ENCODE measurements at places on chromosomes 7 and 10. TPM values are rescaled to one million over a fixed set of nuclear protein-coding genes. Genes with fewer than 3 reads are reported as not detected.

The UTF1 gene
- not detected for total RNA-seq

The GPR22 gene
- not detected for total RNA-seq

The TMEM270 gene
- not detected for total RNA-seq

The FAM25C gene
- not detected for total RNA-seq

The FAM131B gene
- 0.37 TPM for total RNA-seq

Measured in T-helper 1 cell treated with Interleukin-12 subunit alpha and Interleukin-12 subunit beta and Interleukin-4 antibody, amounts not matched to agents 30 ng/mL and 1 ng/mL, for 36 hours (primary cell).